ENCODE measurements at places on chromosomes 16 and 17. TPM values are rescaled to one million over a fixed set of nuclear protein-coding genes. Genes with fewer than 3 reads are reported as not detected.
A peak's percentile ranks its signal among the peaks of the same experiment; 100 is the strongest.

Gene CYBA
- total RNA-seq: 144 TPM

Gene SUPT4H1
- 49.9 TPM for total RNA-seq

Gene GLP2R
- total RNA-seq: not detected

Gene SLC13A5
- not detected for total RNA-seq

GRCh38 chr17:17621254-17621653 lies 29.7 kb upstream of the PEMT start:
- DNase-seq: no peak
- H3K27ac ChIP-seq: no peak overlapping the region
- H3K36me3 ChIP-seq: no peaks in the 10 kb centered on the region
- no peak overlapping the region for H3K4me3 ChIP-seq
- peaks cover 9% of the 10 kb centered on the region for H3K27me3 ChIP-seq

DNA sequence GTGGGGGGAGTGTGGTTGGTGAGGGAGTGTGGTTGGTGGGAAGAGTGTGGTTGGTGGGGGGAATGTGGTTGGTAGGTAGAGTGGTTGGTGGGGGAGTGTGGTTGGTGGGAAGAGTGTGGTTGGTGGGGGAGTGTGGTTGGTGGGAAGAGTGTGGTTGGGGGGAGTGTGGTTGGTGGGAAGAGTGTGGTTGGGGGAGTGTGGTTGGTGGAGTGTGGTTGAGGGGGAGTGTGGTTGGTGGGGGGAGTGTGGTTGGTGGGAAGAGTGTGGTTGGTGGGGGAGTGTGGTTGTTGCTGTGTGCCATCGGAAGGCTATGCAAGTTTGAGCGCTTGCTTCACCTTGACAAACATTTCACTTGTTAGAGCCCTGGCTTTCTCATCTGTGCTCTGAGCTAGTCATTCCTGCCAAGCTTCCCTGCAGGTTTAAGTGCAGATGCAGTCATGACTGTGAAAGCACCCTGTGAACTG lies 20.1 kb downstream of the MINK1 start:
- no peaks in the 10 kb centered on the region for H3K27me3 ChIP-seq
- DNase-seq: no peak

DNA sequence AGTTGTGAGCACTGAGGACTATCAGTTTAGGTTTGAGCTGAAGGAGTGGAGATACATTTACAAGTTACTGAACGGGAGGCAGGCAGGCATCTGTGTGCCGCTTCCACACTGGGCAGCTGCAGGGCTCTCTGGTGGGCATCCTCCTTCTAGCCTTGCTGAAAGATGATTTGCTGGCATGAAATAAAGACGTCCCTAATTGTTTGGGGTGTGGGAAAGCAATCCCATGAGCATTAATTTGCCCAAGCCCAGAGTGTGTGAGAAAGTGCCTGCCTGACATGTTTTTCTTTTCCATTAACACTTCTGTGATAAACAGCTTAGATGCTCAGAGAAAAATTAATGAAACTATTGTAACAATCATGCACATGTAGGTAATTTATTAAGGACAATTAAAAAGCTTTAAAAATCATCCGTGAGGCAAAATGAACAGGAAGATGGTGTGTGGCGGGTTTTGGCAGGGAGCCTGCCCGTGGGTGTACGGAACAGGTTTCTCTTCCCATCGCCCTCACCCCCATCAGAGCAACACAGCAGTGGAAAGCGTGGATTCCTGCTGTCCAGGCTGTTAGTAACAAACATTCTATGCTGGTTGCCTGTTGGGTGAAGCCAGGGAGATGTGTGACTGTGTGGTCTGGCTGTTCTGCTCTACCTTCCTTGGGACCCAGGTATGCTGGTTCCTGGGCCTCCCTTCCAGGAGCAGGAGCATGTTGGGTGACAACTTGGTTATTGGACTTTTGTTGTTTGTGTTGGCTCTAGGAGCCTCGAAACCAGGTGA lies 191.9 kb downstream of the MSI2 start:
- H3K4me1 ChIP-seq: no peaks in the 10 kb centered on the region
- H3K27ac ChIP-seq: no peak overlapping the region
- peak; percentile 30 for DNase-seq
- H3K27me3 ChIP-seq: no peaks in the 10 kb centered on the region

DNA sequence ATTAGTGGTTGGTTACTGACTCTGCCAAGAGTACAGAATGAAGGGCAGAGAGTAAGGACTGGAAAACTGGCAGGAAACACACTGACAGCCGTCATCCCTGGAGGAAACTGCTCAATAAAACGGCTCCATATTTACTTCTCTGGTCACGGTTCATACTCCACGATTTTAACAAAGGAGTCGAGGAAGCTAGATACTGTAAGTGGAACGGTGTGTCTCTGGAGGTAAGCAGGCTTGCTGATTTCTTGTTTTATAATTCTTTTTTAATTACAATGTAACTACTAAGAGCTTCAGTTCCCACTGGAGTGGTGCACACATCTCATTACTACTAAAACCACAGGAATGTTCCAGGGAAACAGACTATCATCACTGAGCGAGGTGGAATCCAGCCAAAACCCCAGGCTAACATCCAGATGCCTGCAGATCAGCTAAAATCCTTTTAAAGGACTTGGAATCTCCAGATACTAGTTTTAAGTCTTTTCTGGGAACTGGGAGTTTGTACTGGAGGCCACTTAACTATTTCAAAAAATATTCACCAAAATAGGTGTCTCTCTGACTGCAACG lies 17.8 kb downstream of the SERPINF1 start:
- peak overlapping the region; percentile 89 for H3K27ac ChIP-seq
- peak; percentile 98 for DNase-seq
- H3K27me3 ChIP-seq: no peaks in the 10 kb centered on the region
- H3K4me3 ChIP-seq: peak overlapping the region; percentile 21
- peaks cover 20% of the 10 kb centered on the region for H3K36me3 ChIP-seq
- peaks cover 32% of the 10 kb centered on the region for H3K4me1 ChIP-seq

DNA sequence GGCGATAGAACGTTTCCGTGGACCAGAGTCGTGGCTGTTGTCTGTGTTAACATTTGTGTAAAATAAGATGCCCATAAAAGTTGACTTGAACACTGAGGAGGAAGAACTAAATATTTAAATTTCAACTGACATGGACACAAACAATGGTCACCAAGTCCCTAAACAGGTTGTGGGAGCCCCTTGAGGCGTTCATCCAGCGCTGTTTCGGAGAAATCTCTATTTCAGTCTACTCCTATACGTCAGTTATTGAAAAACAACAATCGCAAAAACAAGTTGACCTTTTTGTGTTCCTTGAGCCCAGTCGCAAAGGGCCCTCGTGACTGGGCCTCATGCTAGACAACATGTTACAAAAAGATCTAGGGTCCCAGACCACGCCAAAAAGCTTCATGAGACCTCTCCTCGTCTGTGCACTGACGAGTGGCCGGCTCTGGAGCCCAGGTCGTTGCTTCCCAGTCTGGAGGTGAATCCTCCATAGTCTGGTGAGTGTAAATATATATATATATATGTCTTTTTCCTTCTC lies 439 bp upstream of the TMEM231 start:
- peak overlapping the region; percentile 92 for H3K4me3 ChIP-seq
- H3K4me1 ChIP-seq: peaks cover 21% of the 10 kb centered on the region
- no peak for DNase-seq
- H3K27me3 ChIP-seq: no peaks in the 10 kb centered on the region
- no peaks in the 10 kb centered on the region for H3K36me3 ChIP-seq

DNA sequence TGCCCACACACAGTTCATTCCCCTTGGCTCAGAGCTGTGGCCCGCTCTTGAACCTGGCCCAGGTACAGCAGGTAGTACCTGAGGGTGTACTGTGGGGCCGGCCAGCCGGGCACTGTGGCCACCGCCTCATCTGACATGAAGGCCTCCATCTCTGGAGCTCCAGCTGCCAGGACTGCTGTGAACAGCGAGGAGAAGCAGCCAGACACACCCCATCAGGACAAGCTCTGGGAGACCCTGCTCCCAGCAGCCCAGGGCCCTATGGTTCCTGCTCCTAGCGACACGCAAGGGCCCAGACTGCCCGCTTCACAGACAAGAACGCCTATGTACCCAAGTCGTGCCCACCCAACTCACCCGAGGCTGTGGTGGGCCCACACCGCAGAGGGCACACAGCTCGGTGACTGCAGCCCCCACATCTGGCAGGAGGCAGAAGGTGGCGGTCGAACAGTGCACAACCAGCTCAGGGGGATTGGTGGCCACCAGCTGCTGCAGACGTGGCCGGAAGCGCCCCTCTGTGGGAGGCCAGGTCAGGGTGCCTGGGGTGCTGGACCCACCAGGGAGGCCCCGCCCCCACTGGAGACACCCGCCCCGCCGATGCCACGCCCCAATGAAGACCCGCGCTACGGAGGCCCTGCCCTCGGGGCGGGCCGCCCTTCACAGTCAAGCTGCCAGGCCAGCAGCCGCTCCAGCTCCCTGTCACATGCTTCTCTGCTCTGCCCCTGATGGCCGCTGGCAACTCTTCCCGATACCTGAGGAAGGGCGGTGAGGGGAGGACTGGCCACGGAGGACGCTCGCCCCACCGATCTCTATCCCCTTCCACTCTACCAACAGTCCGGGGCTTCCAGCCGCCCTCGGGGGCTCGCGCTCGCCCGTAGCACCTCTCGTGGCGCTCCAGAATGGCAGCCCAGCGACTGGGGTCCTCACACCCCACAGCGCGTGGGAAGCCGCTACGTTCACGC lies 1.1 kb upstream of the STUB1 start:
- H3K36me3 ChIP-seq: peaks cover 23% of the 10 kb centered on the region
- H3K27ac ChIP-seq: no peak overlapping the region
- H3K4me1 ChIP-seq: peaks cover 24% of the 10 kb centered on the region
- H3K27me3 ChIP-seq: no peaks in the 10 kb centered on the region

- no peak overlapping the region for H3K4me3 ChIP-seq
- peaks cover 9% of the 10 kb centered on the region for H3K4me1 ChIP-seq
- no peak for DNase-seq
- H3K27me3 ChIP-seq: no peaks in the 10 kb centered on the region
Measured at GRCh38 chr16:11708421-11708820, 34.2 kb downstream of the TXNDC11 start.

DNA sequence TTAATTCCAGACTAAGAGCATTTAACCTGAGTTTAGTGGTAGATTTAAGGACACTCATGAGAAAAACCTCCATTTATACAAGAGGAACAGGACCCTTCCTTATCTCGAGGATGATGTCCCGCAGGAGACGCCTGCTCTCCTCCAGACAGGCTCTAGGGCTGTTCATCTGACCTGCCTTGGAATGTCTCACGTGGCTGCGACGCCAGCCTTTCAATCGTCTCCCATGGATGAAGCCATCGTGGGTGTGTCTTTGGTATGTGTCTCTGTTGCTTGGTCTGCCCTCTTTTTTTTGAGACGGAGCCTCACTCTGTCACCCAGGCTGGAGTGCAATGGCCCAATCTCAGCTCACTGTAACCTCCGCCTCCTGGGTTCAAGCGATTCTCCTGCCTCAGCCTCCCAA lies 16.5 kb downstream of the CHMP6 start:
- H3K4me1 ChIP-seq: no peaks in the 10 kb centered on the region
- no peak overlapping the region for H3K4me3 ChIP-seq
- no peak overlapping the region for H3K27ac ChIP-seq

GRCh38 chr16:56742030-56742984 lies 12.4 kb downstream of the NUP93 start:
- peak; percentile 97 for DNase-seq
- peaks cover 31% of the 10 kb centered on the region for H3K4me1 ChIP-seq
- H3K27ac ChIP-seq: peak overlapping the region; percentile 74
- H3K27me3 ChIP-seq: no peaks in the 10 kb centered on the region
- no peaks in the 10 kb centered on the region for H3K36me3 ChIP-seq
